ENCODE measurements at places on chromosomes 13 and 19.
A peak's percentile ranks its signal among the peaks of the same experiment; 100 is the strongest.

DNA sequence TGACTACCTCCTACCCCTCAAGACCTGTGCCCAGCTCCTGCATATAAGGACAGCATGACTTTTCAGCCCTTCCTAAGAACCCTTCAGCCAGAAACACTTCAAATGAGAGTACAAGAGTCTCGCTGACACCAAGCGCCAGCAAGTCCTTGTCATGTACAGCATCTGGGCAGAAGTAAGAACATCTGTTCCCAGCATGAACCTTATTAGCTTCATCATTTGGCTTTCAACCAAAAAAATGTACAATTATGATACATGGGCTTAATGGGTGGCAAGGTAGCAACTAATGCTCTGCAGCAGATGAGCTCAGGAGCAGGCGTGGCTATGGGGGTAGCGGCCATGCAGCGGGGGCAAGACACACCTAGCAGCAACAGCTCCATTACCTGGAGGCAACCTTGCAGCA is 487.6 kb downstream of the COG6 start:
- no peak for DNase-seq

- DNase-seq: no peak
These were observed 7.3 kb upstream of the HOMER3 start for GRCh38 chr19:18948075-18948975.

DNA sequence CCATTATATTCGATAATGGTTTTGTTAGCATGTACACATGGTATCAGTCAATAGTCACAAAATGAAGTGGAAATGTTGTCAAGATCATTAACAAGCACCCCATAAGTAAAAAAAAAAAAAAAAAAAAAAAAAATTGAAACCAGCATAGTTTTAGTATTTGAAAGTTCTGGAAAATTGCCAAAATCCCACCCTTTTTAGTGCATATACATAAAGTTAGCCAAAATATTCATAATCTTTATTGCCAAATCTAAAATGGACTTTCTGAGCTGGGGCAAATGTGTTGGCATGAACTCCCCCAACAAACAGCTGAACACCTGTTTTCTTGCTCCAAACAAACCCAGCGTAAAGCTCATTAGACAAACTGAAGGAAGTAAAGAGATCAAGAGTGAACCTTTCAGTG is 73.9 kb downstream of the MZT1 start:
- no peak for DNase-seq

DNA sequence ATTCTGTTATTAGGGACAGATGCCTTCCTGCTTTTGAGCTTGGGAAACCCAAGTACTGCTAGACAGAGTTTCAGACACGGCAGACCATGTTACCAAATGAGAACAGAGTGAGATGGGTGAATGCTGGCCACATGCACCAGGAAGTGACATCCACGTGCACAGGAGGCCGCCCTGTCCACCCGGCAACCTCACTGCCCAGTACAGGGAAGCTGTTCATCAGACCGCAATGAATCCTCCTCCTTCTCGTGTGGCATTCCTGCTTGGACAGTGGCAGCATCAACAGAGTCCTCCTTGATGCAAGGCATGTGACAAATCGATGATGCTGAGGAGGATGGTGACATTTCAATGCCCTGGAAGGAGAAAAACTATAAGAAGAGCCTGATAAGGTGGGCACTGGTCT is 191.0 kb upstream of the SOX1 start:
- DNase-seq: no peak

DNA sequence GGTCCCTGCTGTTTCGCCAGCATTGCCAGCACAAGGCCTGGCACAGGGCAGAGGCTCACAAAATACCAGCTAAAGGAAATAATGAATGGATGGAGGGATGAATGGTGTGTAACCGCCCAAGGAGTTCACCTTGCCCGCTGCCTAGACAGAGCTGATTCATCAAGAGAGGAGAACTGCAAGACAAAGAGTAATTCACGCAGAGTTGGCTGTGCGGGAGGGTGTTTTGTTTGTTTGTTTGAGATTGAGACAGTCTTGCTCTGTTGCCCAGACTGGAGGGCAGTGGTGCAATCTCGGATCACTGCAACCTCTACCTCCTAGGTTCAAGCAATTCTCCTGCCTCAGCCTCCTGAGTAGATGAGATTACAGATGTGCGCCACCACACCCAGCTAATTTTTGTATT is 3.0 kb downstream of the OPA3 start:
- DNase-seq: no peak

DNA sequence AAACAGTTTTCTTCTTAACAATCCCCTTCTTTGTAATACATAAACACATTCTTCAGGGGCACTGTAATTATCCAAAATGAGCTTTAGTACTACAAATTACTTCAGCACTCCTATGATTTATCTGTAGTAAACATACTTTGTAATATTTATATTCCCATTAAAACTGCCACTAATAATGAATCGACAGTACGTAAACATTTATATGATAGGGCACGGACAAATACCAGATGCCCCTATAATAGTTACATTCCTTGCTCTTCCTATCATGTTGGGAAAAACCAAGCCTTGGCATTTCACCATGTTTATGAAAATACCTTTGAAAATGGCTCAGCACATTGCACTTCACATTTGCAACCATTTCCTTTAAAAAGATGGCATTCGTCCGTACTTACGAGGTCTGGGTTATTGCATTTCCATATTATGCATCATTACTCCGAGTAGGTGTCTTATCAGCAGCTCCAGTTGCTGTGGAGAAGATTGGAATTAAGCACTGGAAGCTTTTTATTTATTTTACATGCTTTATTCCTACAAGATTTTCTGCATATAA is 1043.4 kb downstream of the DIAPH3 start:
- DNase-seq: no peak

DNA sequence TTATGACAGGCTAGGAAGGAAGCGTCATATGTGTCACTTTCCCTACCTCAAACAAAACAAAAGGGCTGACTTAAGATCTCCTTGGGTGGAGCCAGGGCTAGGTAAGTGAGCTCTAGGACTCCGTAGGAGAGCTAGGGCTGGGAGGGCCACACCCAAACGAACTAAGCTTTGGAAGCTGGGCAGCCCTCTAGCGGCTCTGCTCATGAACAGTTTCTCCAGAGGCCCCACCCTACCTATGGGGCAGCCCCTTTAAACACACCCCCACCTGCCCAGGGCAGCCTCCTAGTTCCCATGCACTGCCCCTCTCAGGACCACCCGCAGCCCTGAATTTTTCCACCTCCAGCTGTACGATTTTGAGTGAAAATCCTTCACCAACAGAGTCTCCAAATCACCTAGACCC is 3.5 kb downstream of the PEG3 start:
- no peak for DNase-seq

- no peak for DNase-seq
These were observed 354.5 kb upstream of the NBEA start for GRCh38 chr13:34587576-34587975.

GRCh38 chr13:40586886-40587565 is 79.4 kb downstream of the FOXO1 start:
- DNase-seq: no peak

GRCh38 chr13:114109641-114110041 is 22.8 kb downstream of the RASA3 start:
- DNase-seq: peak; percentile 73

Data from activated CD4-positive, alpha-beta T cell treated with anti-CD3 and anti-CD28 coated beads for 36 hours (primary cell).